Brain pericyte (primary cell): ENCODE measurements at places on chromosomes 5 and 9.

DNA sequence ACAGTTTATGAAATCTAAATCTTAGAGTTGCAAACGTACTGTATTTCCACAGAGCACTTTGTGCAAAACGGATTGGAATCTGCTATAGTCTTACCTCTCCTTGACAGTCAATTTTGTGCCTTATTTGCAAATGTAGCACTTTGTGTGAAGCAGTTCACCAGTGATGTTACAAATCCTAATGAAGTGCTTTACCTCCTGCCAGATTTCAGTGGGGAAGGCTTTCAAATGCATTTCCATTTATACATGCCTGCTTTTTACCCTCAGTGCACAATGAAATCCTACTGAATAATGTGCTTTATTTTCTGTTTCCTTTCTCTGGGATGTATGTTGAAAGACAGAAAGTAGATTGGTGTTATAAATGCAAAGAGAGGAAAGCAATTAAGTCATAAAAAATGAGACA lies 2141.6 kb upstream of the C9orf72 start:
- no peak for DNase-seq

DNA sequence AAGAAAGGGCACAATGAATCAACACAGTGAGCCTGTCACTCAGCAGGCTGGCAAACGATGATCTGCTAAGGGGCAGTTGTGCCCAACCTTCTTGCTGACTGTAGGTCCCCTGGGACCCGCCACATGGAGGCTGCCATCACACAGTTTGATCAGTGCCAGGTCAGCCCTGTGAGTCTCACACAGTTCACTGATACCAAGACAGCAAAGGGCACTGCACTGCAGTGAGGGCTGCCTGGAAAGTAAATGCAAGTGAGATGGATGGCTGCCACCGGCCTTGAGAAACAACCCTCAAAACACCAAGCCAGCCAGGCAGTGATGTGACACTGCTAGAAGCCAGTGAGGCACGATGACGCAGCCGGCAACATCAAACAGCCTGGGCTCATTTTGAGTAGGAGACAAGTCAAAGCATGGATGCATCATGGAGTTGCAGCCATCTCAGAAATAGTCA lies 30.3 kb downstream of the FOXD1 start:
- no peak for DNase-seq

GRCh38 chr9:68913054-68913453 lies 100.9 kb downstream of the PRKACG start:
- no peak for DNase-seq

- no peak for DNase-seq
These were observed 34.1 kb upstream of the UNC5A start for GRCh38 chr5:176776141-176776865.

DNA sequence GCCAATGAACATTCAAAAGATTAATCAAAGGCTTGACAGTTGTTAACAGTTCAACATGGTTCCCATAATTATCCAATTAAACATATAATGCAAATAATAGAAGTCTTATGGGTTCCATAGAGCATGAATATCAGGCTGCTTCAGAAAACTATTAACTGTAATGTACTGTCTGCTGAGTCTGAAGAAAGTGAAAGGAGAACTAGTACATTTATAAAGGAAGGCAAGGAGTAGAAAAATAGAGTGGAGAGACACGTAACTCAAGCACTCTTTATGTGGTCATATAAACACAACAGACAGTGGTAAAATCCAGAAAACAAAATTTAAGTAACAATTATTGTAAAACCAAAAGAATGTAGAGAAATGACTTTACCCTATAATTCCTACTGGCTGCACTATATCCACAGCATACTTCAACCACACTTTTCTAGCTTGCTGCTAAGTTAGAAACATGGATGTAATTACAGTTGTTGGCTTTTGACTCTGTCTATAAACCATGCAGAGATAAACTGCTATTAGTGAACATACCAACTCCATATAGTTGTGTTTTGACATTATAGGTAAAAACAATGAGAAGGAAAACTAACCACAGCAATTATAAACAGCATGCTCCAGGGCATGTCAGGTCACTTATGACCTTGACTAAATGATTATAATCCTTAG lies 32.7 kb downstream of the NFIB start:
- no peak for DNase-seq

- DNase-seq, result no peak
These were observed 456.6 kb downstream of the RAB3C start for GRCh38 chr5:59039296-59040023.

GRCh38 chr5:4881366-4882002 lies 258.6 kb upstream of the ADAMTS16 start:
- no peak for DNase-seq

- DNase-seq, result no peak
These were observed 71.2 kb downstream of the MTAP start for GRCh38 chr9:21873540-21874221.

DNA sequence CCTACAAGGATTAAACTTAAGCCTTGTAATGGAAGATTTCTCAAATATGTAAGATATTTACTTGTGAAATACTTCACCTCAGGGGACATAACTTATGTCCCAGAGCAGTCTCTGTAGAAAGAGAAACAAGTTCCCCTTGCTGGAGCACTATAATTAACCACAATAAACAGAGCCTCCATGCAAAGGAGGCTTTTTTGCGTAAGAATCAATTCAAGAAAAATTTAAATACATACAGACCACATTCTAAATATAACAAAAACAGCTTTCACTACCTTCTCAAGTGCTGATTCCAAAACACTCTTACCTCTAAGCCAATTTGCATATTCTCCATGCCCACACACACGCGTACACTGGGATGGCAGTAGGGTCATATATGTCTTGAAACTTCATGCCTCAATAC lies 30.7 kb upstream of the CCNB1 start:
- no peak for DNase-seq

DNA sequence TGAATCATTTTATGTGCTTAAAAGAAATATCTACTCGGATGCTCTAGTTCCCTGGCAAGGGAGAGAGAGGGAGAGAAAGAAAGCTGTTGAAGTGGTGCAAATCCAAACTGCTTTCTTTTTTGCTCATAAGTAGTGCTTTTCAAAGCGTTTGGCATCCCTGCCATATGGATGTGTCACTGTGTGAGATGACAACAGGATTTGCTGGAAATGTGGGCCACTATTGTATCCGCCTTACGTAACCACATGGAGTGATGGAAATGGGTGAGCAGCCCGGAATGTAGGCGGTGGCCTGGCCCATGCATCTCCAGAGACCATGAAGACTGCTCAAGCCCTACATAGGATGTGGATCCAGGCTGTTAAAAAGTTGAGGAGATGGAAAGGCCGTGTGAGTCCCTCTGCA lies 30.8 kb downstream of the TJP2 start:
- no peak for DNase-seq

DNA sequence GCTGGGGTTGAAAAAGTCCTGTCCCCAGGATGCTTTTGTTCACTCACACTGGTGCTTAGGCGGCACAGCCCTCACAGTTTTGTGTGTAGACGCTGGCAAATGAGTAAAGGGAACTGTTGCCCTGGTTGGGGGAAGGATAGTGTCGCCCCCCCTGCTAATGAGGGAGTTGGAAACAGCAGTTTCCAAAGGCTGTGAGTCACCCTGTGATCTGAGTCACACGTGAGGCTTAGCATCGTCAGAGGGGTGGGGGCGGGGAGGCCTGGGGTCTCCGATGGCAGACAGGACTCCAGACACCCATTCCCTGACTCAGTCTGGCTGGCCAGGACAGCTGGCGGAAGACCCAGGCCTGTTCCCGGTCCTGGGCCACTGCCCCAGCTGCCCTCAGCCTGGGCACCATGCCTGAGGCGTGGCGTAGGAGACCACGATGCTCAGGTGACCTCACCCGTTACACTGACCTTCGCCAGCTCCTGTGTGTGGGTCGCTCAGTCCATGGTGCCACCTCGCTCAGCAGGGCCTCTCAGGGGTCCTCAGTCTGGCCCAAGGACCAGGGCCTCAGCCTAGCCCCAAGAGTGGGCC lies 2.9 kb downstream of the DNAJB5 start:
- DNase-seq, result no peak

GRCh38 chr5:170302653-170303501 lies 5.3 kb upstream of the LCP2 start:
- DNase-seq, result no peak

DNA sequence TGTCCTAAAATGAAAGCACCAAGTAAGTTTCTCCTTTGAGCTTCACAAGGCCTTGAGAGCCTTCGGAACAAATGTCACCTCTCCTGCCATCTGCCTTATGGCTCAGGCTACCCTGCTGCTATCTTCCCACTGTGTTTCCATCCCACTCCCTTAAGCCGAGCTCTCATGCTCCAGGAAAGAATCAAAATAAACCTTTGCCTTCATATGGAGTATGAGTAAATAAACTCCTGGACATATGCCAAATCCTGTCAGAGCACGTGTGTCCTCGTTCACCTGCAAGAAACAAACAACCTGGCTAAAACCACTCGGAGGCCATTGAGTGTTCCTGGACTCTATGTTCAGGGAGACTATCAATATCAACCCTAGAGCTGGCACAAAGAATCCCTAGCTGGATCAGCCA lies 122.3 kb upstream of the CCDC112 start:
- no peak for DNase-seq

GRCh38 chr5:122919969-122920368 lies 74.6 kb downstream of the SNX24 start:
- DNase-seq, result no peak

DNA sequence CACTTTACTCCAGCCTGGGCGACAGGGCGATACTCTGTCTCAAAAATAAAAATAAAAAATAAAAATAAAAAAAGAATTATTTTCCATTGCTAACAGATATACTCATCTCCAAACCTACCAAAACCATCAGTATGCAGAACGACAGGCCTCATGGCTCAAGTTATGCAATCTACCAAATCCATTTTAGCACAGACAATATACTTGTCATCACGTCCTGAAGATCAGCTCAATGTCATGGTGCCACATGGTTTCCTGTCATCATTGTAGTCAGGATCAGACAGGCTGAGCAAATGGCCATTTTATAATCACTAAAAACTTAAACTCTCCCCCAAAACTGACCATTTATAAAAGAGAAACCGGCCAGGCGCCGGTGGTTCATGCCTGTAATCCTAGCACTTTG lies 69.1 kb downstream of the HABP4 start:
- no peak for DNase-seq

DNA sequence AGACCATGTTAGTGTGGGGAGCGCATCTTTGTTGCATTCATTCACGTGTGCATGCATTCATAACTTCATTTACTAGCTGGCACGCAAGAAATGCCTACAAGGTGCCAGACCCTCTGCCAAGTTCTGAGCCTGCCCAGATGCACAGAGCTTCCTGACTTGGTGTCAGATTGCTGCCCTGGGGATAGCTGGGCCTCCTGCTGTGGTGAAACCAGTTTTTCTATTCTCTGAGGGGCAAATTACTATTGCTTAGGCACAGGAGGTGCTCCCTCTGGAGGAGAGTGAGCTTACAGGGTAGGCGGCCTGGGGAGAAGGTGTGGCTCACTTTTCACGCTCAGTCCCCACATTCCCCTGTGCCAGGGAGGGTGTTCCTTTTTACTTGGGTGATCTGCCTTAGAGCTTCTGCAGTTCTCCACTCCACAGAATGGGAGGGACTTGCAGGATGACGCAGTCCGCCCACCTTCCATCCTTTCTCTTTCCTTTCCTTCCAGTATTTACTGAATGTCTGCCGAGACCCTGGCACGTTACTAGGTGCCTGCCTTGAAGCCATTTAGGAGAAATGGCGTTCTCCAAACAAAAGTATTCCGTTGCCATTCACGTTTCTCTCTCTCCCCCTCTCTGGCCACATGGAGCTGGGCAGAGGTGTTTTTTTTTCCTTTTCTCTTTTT lies 27.9 kb upstream of the CTNNA1 start:
- DNase-seq, result peak; percentile 36

GRCh38 chr5:126937771-126938170 lies 92.6 kb downstream of the MARCHF3 start:
- DNase-seq, result no peak

DNA sequence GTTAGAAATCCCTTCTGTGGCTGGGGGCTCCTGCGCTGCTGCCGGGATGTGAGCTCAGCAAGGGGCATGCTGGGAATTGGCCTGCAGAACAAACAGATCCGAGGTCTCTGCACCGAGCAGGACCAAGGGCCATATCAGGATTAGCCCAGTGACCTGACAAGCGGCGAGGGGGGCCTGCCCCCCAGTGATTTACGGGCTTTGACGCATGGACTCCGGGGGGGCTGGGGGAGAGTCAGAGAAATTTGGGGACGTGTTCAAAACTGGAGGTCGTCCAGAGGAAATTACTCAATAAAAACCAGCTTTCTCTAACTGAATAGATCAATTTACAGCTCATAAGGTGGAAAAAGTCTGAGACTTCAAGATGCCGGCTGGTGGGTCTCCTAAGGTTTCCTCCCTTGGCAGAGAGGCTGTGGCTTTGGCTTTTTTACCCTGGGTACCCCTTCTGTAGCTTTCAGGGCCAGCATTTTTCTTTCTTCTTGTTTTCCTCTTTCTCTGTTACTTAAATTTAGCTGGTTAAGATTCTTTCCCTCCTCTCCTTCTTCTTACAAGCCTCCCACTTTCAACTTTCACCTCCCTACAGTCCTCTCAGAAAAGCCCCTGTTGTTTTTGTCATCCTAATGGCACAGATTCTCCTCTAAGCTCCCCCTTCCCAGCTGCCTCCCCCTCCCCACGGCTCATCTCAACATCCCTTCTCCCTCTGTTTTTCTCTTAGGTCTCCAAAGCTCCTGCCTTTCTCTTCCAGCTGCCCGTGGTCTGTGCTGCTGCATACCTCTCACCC lies 551.0 kb downstream of the CCDC171 start:
- DNase-seq, result peak; percentile 81

DNA sequence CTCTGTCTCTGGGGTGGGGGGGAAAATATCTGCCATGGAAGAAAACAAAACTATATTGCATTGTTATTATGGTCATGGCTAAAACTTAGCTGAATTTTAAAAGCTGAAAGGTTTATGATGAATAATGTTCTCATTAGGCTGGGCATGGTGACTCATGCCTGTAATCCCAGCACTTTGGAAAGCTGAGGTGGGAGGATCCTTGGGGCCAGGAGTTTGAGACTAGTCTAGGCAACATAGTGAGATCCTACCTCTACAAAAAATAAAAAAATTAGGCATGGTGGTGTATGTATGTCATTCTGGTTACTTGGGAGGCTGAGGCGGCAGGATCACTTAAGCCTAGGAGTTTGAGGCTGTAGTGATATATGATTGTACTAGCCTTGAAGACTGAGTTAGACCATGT lies 44.5 kb downstream of the IPO11 start:
- DNase-seq, result no peak

DNA sequence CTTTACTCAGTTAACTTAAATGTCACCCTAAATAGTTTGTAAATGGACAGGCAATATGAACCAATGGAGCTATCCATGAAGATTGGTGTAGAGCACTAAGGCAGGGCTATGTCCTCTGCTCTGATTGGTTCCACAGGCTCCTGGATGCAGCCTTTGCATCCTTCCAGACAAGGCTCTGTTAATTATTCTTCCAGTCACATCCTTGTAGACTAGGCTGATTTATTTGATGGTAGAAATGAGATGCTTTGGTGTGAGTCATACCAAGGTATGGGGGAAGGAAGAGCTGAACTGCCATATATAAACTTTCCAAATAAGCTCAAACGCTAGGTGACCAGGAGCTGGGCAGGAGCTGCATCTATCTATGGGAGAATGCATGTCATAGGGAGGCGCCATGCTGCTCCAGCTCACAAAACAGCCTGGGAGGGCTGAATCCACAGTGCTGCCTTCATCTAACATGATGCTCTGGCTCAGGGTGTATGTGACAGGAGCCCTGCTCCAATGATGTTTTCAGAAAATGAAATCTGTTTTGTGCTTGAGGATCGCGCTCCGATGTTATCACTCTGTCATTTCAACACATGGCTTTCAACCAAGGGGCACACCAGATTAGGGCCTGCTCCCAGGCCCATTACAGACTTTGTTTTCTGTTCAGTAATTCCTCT lies 818.0 kb upstream of the ZNF608 start:
- DNase-seq, result no peak

- no peak for DNase-seq
These were observed 31.3 kb downstream of the ZFYVE16 start for GRCh38 chr5:80439213-80439612.
